ENCODE measurements at places on chromosomes 1 and 21.

DNA sequence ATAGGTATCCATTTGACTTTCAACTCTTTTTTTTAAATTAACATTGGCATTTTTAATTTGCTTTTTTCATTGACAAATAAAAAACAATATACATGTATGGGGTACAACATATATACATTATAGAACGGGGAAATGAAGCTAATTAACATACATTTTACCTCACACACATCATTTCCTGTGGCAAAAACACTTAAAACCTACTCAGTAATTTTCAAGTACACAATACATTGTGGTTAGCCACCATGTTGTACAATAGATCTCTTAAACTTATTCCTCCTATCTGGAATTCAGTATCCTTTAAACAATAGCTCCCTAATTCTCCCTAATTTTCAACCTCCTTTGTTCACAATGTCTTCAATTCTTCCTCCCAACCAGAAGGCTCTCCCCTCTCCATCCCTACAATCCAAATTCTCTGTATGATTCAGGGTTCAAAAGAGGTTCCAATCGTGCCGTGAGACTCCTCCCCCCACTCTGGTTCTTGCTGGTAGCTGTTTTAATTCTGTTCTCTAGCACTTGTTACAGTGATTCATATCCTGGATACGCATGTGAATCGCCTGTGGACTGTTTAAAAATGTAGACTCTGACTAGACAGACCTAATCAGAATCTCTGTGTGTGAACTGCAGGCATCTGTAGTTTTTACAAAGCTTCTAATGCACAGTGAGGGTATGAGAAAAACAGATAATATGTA lies 87.6 kb upstream of the DUSP10 start:
- peak; percentile 96 for DNase-seq

GRCh38 chr1:30659702-30660101 lies 63.7 kb downstream of the MATN1 start:
- no peak for DNase-seq

DNA sequence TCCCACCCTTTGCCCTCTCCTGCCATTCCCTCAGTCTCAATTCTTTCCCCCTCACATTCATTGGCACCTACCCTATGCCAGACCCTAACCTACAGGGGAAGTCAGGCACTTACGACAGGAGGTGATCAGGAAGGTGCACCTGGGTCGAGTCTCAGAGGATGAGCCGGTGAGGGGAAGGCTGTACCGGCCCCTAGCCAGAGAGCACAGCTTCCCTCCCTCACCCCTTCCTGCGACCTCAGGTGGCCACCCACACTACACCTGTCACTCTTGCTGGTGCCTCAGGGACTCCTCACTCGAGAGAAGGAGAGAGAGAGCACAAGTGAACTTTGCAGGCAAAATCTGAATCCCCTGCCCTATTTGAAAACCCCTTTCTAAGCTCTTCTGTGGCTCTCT lies 1.7 kb upstream of the MYOM3 start:
- no peak for DNase-seq

DNA sequence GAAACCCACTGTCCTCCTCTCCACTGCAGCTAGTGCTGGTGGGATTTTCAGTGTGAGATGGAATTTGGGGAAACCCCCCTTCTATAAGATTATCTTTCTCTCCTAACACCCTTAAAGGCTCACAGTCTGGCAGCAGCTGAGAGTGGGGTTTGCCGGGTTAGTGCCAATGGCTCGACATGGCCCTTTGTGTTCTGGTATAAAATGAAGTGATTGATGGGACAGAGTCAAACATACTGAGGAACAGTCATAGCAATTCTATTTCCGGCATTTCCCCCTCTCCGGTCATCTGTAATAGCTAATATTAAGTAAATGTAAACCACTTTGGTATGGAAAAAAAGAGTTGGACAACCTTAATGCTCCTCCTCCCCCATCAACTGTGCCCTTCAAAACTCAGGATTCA lies 37.6 kb downstream of the TFF3 start:
- DNase-seq = no peak

- DNase-seq = no peak
Observed at GRCh38 chr1:227869279-227869842, 53.9 kb downstream of the PRSS38 start.

DNA sequence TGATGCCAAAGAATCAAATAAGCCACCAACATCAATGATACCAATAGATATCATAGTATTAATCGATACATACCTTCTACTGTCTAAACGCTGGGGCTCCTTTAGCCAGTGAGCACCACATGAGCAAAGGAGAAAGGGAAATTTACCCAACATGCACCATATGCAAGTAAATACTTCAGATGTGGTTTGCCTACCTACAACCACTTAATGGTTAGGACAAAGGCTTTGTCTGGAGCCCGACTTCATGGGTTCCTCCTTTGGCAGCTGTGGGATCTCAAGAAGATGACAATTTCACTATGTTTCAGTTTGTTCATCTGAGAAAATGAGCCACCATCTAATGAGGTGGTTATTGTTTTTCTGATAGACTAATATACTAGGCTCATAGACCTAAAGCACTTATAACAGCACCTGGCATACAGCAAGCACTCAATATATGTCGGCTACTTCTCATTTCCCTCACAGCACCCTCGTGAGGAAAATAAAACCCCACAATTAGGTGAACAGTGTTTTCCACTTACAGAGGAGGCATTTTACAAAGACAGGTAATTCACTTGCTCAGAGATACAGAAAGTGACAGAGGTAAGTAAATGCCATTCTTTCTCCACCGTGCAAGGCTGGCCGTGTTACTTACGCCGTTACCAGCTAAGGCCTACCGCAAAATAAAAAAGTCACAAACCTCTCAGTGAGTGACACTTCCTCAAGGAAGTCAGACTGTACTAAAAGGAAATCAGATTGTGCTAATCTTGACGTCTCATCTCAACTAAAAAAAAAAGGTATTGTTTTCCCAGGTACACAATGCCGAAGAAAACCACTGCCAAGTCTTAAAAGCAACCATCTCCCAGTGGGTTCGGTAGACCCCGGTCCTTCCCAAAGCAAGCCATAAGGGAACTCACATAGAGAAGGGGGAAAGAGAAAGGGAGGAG lies 1.6 kb downstream of the TTC13 start:
- DNase-seq = no peak

GRCh38 chr1:54811066-54811465 lies 9.9 kb upstream of the TTC22 start:
- DNase-seq = no peak

DNA sequence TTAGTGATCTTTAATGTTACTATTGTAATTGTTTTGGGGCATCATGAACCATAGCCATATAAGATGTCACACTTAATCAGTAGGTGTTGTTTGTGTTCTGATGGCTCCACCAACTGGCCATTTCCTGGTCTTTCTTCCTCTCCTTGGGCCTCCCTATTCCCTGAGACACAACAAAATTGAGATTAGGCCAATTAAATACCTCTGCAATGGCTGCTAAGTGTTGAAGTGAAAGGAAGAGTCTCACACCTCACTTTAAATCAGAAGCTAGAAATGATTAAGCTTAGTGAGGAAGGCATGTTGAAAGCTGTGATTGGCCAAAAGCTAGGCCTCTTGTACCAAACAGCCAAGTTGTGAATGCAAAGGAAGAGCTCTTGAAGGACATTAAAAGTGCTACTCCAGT lies 30.7 kb downstream of the PPP2R5A start:
- DNase-seq = peak; percentile 34

GRCh38 chr1:4404854-4405590 lies 249.4 kb upstream of the AJAP1 start:
- no peak for DNase-seq

DNA sequence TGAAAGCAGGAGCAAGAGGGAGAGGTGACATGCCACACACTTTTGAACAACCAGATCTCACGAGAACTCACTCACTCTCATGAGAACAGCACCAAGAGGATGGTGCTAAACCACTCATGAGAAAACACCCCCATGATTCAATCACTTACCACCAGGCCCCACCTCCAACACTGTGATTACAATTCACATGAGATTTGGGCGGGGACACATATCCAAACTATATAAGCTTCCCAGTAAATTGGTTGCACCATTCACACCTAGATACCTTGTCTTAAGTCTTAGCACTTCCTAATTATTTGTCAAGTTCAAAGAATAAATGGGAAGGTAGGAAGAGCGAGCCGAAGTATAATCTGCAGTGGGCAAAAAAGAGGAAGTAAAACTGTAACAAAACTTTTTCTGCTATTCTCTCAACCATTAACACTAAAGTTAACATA lies 34.3 kb downstream of the AMY1C start:
- no peak for DNase-seq

- DNase-seq = no peak
Observed at GRCh38 chr1:85326336-85326735, 49.9 kb upstream of the BCL10 start.

- DNase-seq = peak; percentile 40
Observed at GRCh38 chr1:147892731-147893214, 9.8 kb upstream of the GJA8 start.

DNA sequence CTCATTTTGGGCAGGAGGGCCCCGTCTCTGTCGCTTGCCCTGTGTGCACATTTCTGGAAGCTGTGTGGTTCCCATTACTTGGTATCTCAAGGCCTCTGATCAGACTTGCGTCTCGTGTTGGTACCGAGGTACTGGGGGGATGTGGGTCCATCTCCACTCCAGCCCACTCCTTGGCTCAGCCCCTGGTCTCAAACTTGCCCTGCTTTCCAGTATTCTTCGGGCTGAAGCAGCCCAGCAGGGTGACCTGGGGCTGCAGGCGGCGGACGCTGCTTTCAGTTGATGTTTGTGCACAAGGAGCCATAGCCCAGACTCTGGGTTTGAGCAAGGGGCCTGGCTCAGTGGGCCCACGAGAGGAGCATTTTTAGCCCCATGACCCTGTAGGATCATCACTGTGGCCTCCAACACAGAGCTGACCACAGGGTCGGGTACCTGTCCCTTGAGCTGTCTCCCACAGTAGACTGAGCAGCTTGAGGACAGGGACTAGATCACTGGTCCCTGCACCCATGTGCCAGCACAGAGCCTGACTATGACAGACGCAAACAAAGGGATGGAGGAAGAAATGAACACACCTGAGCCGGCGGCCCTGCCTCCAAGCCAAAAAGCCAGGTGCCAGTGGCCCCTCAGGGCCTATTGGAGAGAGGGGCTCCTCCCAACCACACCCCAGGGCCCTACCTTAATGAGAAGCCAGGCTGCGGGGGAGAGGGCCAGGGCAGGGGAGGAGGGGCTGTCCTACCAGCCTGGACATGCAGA lies 46.8 kb downstream of the CHD5 start:
- DNase-seq = no peak

GRCh38 chr1:59769736-59770095 lies 45.0 kb upstream of the HOOK1 start:
- DNase-seq = no peak

- peak; percentile 16 for DNase-seq
Observed at GRCh38 chr1:66676613-66677298, 75.5 kb upstream of the DYNLT5 start.

- no peak for DNase-seq
Observed at GRCh38 chr1:173479649-173480048, 2.5 kb downstream of the PRDX6 start.

DNA sequence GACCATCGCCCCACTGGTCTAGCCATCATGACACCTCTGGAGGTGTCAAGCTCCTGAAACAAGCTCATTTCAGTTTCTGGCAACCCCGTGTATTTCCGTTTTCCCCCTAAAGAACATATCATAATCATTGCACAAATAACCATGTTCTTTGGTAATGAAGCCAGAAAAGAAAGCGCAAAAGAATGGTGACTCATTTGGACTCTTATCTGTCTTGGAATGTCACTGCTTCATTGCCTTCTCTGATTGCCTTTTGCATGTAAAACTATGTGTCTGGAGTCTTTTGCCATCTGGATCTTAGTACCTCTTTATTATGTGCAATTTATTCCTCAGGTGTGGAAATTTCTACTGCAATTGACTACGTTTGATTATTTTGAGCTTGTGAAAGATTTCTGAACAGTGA lies 110.5 kb downstream of the COLGALT2 start:
- no peak for DNase-seq

GRCh38 chr1:246398126-246398813 lies 108.8 kb downstream of the SMYD3 start:
- DNase-seq = no peak

GRCh38 chr21:42580793-42581321 lies 67.2 kb downstream of the SLC37A1 start:
- DNase-seq = no peak

- DNase-seq = no peak
Observed at GRCh38 chr1:192573499-192573898, 2.1 kb upstream of the RGS1 start.

GRCh38 chr21:44478124-44478800 lies 23.0 kb downstream of the LRRC3 start:
- no peak for DNase-seq

DNA sequence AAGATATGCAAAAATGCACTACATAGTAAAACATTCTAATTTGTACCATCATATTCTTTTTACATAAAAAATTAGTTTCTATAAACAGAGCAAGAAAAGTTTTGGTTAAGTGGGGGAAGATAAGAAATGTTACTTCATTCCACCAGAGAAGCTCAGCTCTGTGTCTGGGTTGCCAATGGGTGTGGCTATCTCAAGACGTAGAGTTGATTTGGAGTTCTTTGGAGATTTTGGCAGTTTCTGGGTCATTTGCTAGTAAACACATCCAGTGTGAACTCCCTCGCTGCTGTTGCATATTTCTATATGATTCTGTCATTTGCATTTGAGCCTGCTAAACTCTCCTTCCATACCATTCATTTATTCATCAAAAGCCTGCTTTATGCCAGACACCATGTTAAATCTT lies 7.2 kb downstream of the RGL1 start:
- no peak for DNase-seq

- DNase-seq = peak; percentile 50
Observed at GRCh38 chr1:212291505-212292134, 6.4 kb downstream of the PPP2R5A start.

- DNase-seq = no peak
Observed at GRCh38 chr1:56505792-56506743, 73.3 kb downstream of the PLPP3 start.

GRCh38 chr1:161037661-161038522 lies 872 bp downstream of the TSTD1 start:
- no peak for DNase-seq

- no peak for DNase-seq
Observed at GRCh38 chr21:36035381-36035791, 24.9 kb downstream of the SETD4 start.

DNA sequence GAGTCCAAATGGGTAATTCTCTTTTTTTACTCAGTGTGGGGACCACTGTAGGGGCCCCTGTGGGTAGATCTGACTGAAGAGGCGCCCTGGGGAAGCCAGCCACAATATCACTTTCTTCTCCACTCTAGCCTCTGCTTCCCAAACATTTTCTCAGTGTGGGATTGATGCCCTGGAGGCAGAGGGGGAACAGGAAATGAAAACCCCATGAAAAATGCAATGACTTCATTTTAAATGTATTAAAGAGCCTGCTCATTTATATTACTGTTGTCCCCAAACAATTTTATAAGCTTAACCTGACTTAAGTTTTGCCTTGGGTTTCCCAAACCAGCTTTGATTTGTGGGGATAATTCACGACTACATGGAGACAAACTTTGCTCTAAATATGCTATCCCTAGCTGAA lies 181.9 kb downstream of the C1orf94 start:
- DNase-seq = no peak

- no peak for DNase-seq
Observed at GRCh38 chr1:170133766-170134495, 11.8 kb upstream of the NTMT2 start.

GRCh38 chr1:59113876-59114457 lies 182.9 kb upstream of the FGGY start:
- no peak for DNase-seq

GRCh38 chr1:236159704-236160539 lies 17.6 kb downstream of the GPR137B start:
- DNase-seq = no peak
